ENCODE measurements at places on chromosomes 6 and 20. TPM values are rescaled to one million over a fixed set of nuclear protein-coding genes. Genes with fewer than 3 reads are reported as not detected.

DNA sequence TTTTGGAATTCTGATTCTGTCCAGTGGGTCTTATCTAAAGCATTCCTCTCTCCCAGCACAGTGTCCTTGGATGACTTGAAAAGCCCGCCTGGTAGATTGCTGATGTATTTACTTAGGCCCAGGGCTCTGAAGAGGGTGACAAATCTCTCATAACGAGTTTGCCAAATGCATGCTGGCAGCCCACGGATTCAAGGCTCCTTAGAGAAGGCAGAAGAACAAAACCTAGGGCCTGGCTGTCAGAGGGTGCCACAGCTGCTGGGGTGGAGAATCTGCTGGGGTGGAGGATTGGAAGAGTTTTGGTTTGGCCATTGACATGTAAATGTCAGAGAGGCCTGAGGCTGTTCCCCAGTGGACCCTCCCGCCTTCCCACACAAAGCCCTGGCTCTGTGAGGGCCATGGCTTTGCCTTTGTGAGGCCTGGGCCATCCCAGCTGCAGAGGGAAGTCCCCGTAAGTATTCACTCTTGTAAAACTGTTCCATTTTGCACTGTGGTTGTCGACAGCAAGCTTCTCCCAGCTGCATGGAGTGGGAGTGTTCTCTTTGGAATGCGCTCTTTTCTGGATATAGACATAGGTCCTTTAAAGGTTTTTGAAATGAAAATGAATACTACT lies 50.3 kb downstream of the ANKRD6 start:
- no peak for DNase-seq

DNA sequence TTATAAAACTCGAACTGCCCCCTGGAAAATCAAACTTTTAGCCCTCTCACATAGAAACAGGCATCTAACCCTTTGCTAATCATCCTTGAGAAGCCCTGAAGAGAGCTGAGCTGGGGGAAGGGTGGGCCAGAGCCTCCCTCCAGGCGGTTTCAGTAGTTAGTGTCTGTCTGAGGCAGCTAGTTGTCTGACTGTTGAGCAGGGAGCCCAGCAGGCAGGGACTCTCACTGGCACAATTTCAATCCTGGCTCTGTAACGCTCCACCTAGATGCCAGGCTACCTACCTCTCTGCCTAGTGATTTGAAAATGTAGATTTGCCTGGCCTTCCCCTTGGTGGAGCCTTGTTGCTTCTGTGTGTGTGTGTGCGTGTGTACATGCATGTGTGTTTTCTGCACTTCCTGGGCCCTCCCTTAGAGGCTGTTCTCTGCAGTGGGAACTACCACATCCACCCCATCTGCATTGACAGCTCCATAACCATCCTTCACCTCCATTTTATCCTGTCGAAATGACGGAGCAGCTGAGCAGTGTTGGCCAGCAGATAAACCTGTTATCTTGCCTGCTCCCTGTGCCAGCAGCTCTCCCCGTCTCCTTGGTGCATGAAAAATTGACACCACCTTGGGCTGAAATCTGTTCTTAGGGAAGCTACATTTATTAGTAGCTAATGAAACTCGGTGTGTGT lies 69.6 kb upstream of the VSTM2L start:
- no peak for DNase-seq

TSBP1 gene
- not detected for total RNA-seq

LHFPL5 gene
- not detected for total RNA-seq

FOXC1 gene
- total RNA-seq: 9.4 TPM

RGS17 gene
- 1.2 TPM for total RNA-seq
